ENCODE measurements at places on chromosomes 11 and 22.

- no peak for DNase-seq
Measured at GRCh38 chr22:36457688-36458450, 23.6 kb downstream of the TXN2 start.

- DNase-seq: no peak
Measured at GRCh38 chr22:25057013-25057881, 104.7 kb downstream of the KIAA1671 start.

- peak; percentile 79 for DNase-seq
Measured at GRCh38 chr11:64996710-64997380, at the start of gene BATF2. TSS of gene BATF2 (minus strand) at chr11:64996971. CDS start at chr11:64996914, 57 bp downstream.

DNA sequence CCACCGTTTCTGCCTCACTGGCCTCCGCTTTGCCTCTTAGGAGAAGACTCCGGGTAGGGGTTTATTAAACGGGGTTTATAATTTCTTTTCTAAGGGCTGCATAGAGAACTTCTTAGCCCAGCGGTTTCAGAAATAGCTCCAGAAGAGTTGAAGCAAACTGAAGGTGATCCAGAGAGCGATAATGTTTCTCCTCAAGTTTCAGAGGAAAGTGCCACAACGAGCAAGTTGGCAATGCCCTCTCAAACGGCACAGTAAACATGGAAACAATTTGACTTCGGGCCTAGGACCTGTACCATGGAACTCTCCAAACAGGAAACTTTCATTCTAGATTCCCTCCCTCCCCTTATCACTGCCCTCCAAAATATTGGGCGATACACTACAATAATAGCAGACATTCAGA is 1.0 kb downstream of the ADSL start:
- no peak for DNase-seq

DNA sequence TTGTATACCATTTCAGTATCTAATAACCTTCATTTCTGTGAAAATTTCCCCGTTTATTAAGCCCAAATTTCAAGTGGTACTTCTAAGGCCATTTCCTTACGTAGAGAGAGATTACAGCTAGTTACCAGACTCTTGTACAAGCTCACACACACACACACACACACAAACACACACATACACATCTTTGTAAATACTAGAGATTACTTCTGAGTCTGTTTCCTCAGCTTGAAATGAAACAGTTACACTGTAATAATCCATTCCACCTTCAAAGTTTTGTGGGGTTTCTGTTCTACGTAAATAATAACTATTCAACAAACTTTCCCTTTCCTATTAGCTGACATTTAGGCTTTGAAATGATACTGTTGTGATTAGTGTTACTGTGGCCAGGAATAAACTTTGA is 6.2 kb downstream of the POGLUT3 start:
- no peak for DNase-seq

DNA sequence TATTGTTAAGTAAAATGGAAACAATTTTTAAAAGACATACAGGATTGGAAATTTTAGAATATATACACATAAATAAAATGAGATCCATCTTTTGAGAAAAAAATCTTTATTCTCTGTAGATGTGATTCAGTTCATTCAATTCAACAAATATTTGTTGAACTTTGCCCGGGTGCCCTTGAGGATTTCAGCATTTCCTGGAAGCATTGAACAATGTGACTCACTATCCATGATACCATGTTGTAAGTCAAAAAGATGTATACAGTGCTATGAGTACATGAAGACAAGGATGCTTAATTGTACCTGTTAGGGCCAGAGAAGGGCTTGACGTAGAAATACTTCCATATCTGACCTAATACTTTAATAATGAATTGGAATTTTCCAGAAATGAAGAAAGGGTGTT is 353.7 kb downstream of the METTL15 start:
- DNase-seq: no peak

DNA sequence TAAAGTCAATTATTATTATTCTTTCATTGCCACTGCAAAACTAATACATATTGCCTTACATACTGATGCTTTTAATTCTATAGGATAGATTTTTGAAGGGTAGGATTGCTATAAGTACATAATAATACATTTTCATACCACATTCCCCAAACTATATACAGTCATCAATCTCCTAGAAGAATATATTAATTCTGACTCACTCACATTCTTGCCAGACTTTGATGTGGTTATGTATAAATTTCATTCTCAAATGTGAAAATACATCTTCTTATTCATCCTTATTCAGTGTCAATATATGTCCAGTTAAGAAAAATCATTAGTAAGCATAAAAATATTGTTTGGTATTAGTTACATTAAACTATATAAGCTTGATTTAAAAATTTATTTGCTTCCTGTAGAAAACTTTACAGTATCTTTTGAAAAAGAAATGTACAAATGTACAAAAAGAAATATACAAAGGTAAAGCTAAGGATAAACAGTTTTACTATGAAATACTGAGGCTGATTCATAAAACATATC is 458.8 kb upstream of the CNTN5 start:
- no peak for DNase-seq

DNA sequence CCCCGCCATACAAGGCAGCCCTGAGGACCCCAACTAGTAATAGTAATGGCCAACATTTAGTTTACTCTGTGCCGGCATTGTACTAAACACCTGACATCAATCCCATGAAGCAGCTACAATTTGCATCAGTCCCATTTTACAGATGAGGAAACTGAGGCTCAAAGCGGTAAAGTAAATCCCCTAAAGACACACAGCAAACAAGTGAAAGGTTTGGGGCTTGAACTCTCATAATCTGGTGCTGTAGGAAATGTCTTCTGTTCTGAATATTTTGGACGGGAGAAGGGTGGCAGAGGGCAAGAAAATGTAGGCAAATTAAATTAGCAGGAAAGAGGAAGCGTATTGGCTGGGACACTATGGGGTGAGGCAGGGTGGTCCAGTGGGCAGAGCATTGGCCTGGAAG is 160.3 kb upstream of the SYT13 start:
- no peak for DNase-seq

DNA sequence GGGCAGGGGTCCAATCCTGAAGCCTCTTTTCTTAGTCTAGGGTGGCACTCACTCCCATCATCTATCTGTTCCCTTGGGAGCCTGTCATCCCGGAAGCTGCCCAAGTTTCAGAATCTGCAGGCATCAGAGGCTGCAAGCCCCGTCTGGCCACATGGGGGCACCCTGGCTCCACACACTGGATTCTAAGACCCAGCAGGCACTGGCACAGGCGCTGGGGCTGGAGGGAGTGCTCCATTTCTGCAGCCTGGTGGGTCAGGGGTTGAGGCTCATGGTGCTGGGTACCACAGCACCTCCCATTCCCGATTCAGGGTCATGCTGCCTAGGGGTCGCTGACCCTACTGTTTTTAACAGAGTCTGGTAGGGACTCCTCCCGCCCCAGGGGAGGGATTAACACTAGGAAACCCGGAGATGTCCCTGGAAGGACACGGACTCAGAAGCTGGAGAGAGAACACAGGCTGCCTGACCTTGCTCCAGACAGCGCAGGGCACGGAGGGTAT is 243.9 kb upstream of the SYN3 start:
- peak; percentile 31 for DNase-seq

DNA sequence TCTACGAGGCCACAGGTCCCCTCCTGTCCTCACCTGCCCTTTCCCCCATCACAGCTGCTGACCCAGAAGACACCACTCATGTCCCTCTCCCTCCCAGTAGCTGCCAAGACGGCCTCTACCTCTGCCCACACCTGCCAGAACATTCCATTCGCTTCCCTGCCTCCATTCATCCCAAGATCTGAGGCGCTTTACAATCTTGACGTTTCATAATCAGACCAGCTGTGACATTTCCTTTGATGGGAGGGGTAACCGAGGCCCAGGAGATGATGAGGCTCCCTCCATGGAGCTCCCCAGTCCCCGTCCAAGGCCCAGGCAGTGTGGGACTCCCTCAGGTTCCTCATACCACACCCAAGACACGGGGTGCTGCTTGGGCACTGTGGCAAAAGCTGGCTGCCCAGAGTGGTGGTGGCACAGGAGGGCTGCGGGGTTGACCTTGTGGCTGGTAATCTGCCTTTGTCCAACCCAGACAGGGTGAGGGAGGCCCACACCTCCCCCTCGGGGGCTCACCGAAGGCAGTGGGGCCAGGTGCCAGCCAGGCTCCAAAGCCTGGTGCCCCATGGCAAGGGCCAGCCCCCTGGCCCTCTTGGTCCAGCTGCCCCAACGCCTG is 17.3 kb downstream of the PHLDA2 start:
- DNase-seq: no peak

DNA sequence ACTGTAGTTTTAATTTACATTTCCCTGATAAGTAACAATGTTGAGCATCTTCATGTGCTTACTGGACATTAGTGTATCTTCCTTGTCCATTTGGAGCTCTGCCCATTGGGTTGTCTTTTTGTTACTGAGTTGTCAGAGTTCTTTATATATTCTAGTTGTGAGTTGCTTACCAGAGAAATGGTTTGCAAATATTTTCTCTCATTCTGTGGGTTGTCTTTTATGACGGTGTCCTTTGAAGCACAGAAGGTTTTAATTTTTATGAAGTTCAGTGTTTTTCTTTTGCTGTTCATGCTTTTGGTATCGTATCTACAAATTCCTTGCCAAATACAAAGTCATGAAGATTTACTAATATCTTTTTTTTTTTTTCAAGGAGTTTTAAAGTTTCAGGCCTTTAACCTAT is 42.4 kb downstream of the ZBTB44 start:
- DNase-seq: no peak

DNA sequence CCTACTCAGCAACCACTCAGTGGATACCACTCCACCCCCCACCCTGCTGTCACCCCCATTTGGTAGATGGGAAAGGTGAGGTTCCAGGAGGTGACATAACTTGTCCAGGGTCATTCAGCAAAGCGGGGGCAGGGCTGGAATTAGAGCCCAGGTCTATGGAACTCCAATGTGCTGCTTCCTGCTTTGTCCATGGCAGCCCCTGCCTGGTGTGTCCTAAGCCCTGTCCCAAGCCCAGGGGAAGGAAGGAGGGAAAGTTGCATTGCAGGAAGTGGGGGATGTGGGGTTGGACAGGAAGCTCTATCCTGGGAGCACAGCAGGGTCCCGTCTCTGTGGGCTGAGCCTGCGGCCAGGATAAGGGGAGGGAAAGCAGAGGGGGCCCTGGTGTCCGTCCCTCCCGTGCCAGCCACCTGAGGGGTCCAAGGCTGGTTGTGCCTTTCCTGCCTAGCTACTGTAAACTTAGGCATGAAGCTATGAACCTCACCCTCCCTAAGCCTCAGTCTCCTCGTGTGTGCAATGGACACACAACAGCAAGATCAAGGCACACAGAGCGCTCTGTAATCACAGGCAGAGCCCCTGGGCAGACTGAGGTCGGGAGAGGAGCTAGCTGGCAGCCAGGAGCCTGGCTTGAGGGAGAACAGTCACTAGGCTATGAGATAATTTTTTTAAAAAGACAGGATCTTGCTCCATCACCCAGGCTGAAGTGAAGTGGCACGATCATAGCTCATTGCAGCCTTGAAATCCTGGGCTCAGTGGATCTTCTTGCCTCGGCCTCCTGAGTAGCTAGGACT is 12.9 kb downstream of the GAL3ST1 start:
- no peak for DNase-seq

DNA sequence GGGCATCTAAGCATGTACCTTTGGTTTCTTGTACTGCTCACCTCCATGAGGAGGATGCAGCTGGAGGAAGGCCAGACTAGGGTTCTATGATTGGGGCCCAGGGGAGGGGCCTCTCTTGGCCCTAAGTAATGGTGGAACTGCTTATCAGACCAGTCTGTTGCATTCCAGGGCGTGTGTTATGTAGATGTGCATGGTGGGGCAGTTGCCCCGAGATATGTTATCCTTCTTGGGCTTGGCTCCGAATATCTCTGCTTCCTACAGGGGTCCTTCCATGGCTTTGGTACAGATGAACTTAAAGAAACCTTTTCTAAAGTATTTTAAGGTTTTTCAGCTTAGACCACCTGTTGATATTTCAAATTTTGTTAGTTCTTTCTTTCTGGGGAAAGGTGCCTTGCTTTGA is 126.0 kb downstream of the SWAP70 start:
- DNase-seq: no peak

DNA sequence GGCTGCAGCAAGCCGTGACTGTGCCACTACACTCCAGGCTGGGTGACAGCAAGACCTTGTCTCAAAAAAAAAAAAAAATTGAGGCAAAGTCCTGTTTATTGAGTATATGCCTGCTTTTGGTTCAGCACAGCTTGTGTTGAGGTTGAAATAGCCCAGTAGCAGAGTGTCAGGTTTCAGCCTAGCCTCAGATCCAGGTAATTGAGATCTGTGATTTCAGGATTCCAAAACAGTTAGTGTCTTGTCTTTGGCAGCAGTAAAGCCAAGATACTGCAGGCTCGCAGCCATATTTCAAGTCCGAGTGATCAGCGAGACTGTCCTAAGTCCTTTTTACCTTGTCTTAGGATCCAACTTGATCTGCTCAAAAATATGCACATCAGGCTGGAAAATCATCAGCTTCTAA is 27.0 kb downstream of the CUL5 start:
- no peak for DNase-seq

- DNase-seq: no peak
Measured at GRCh38 chr22:32538521-32538920, 63.9 kb downstream of the FBXO7 start.

- DNase-seq: no peak
Measured at GRCh38 chr11:76251226-76251575, 44.9 kb upstream of the WNT11 start.

DNA sequence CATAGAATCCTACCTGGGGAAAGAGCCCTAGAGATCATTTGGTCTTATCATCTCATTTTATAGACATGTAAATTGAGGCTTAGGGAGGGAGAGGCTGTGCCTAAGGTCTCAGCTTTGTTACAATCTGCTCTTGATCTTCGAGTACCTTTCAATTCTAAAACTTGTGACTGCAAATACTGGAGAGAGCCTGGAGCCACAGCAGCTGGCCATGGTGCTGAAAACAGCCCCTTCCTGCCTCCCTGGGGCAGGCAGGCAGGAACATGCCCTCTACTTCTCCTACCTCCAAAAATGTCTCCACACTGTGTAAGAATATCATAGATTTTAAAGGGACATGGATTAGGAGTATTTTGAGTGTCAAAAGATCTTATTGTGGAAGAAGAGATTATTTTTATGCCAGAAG is 52.2 kb downstream of the C22orf42 start:
- DNase-seq: peak; percentile 25

DNA sequence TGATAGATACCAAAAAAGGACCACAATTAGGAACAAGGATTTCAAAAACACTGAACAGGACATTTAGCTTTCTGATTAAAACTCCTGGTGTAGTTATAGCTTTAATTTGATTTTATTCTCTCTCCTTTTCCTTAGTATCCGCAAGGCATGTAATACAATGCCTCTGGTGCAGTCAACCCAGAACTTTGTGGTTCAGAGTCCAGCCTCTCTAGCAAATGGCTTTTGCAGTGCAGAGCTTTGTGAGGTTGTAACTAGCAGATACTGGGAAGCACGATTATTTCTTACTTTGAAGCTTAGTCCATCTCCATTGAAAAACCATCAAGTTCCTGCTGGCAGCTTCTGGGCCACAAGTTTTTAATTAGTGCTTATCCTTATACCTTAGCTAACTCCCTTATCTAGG is 79.8 kb downstream of the GRIA4 start:
- DNase-seq: no peak
